Aortic smooth muscle cell (primary cell): ENCODE measurements at places on chromosomes 5 and 9. TPM values are rescaled to one million over a fixed set of nuclear protein-coding genes. Genes with fewer than 3 reads are reported as not detected.

The COX7C gene
- total RNA-seq: 201 and 236 TPM in 2 replicates

The GPRIN1 gene
- 2.4 and 3.2 TPM in 2 replicates for total RNA-seq

The SYK gene
- total RNA-seq: under 0.01 TPM in 1 of 2 replicates, not detected in the other

The SPINK7 gene
- not detected in 2 replicates for total RNA-seq

The PRRC1 gene
- 55.0 and 79.1 TPM in 2 replicates for total RNA-seq

The GARIN3 gene
- not detected in 2 replicates for total RNA-seq

The FBLL1 gene
- total RNA-seq: 0.56 TPM in 1 of 2 replicates, not detected in the other
